ENCODE measurements at places on chromosomes 12 and 14.

- no peak for DNase-seq
Measured at GRCh38 chr12:40768125-40768864, 76.1 kb downstream of the CNTN1 start.

DNA sequence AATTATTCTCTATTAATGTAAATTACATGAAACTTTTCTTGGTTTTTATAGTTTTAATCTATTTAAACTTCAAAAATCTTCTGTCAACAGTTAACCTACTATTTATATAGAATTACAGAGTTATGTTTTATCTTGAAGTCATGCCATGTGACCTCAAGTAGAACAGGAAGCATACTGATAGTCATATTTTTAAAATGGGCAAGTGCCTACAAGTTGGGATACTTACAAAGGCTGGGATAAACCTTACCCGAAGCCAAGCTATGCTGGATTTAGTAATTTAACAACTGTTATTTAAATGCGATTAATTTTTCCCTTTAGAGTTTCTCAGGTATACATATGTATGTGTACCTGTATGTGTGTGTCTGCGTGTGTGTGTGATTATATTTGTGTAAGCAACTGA is 266.9 kb downstream of the RASSF9 start:
- DNase-seq: no peak

GRCh38 chr14:20624495-20625070 is 16.9 kb downstream of the OR6S1 start:
- DNase-seq: no peak

- no peak for DNase-seq
Measured at GRCh38 chr12:575129-575502, 88.1 kb downstream of the NINJ2 start.

DNA sequence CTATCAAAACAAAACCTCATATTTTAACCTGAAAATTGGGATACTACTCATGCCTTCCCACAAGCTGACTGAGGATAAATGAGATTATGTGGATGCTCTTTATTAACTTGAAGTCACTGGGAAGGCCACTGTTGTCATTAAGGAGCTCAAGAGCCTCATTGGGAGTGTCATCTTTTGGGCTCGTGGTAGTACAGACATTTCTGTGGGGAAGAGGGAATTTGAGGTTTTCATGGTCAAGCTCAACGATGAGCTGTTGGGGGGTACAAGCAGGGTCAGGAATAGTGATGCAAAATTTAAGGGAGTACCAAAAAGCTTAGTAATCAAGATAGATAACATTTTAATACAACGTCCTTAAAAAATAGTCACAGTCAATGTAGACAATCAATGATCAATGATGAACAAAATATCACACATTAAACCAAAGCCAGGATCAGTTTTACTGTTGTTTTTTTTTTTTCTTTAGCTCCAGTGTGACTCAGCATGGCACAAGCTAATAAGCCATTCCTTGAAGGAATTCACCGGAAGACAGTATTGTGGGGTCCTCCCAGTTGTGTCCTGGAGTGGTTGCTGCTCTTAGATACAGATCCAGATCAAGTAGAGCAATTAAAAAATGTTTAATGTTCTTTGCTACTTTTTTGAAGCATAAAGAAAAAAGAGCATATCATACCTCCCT is 130.9 kb downstream of the C12orf75 start:
- no peak for DNase-seq

DNA sequence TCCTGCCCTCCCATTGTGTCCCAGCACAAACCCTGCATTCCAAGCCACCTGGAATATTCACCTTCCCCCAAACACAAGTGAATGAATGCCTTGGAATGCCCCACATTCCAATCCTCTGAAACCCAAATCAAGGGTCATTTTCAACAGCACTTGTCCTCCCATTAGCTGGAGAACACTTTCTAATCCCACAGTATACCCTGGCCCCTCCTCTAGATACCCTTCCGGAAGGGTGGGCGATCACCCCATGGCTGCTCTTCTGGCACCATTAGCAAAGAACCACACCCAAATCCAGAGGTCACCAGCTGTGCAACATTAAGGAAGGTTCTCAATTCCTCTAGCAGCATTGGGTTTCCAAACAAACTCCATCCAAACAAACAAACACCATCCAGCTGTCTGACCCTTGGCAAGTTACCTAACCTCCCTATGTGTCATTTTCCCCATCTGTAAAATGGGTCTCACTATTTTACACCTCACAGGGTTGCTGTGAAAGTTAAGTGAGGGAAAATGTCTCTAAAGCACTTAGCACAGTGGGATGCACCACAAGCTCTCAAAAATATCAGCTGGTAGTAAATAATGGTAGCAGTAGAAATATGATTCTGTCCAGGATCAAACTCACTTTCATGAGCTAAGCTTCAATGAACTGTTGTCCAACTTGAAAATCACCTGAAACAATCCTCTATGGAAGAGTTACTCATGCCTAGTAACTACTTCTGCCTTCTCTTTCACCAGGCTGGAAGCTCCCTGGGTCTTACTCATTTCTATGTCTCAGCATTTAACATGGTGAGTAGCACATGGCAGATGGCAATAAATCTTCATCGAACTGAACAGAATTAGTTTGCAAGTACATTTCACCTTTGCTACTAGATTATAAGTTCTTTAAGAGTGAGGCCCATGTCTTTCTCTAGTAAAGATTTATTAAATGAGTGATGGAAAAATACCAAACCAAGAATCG is 5.3 kb downstream of the NUAK1 start:
- DNase-seq: no peak

DNA sequence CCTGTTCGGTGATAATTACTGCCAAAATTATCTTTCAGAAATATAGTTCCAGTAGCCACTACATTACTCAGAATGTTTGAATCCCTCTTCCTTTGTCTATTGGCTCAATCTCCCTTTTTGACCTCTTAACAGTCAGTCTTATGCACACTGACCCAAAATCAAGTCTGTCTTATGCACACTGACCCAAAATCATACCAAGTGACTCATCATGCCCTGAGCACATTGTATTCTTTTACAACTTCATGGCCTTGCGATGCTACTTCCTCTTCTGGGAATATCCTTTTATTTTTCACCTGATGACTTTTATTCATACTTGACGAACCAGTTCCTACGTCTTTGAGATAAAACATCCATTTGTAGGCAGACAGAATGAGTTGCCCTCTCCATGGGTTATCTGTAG is 182.3 kb downstream of the NPAS3 start:
- no peak for DNase-seq

DNA sequence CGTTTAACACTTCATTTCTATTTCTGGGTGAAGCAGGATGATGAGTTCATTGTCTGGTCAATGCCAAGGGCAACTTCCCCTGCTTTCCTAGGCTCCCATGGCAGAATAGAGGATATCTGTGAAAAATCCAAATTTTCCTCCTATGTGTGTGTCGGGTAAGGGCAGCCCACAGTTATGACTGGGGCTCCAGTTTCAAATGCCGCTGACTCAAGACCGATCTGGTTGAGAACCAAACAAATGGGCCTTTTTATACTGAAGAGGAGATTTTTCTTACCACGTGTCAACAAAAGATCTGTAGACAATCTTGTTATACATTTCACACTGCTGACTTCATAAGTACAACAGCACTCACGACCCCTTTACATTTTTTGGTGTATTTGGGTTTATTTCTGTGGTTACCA is 120.8 kb downstream of the CHST11 start:
- no peak for DNase-seq

DNA sequence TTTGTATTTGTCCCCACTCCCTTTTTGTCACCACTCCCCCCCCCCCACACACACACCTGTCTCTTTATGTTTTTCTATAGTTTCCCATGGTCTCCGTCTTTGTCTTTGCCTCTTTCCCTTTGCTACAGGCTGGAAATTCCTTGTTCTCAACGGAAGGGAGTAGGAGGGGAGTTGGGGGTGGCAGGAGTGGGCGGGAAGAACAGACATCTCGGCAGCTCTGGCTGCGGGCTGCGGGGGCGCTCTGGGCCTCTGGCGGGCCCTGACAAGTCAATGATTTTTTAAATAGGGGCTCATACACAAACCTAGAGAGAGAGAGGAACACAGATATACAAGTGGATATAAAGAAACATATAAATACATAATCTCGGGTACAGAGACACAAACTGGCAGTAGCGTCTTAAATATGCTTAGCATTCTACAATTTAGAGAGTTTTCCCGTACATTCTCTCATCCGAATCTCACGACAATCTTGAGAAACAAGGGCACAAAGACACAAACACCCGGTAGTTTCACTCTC is 2.4 kb upstream of the NAB2 start:
- DNase-seq: peak; percentile 50

- DNase-seq: peak; percentile 42
Measured at GRCh38 chr12:52221912-52222457, 11.1 kb upstream of the KRT7 start.

DNA sequence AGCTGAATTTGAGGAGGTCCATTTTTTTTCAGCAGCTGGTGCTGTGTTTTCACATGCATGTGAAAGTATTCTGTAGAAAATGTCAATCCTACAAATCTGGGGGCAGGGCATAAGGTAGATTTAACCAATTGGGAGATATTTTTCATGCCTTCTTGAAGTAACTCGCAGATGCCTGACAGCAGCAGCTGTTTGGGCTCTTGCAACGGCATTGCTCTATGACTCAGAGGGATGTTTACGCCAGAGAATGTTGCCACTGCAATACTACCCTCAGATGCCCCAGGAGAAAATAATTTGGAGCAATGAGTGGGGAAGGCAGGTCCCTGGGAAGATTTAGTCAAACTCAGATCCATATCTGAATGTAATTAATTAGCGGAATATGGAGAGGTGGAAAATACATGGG is 42.5 kb upstream of the MYBPC1 start:
- no peak for DNase-seq

GRCh38 chr12:112294793-112295192 is 87.4 kb downstream of the HECTD4 start:
- no peak for DNase-seq

- no peak for DNase-seq
Measured at GRCh38 chr12:62683776-62684569, 217.3 kb downstream of the MON2 start.

DNA sequence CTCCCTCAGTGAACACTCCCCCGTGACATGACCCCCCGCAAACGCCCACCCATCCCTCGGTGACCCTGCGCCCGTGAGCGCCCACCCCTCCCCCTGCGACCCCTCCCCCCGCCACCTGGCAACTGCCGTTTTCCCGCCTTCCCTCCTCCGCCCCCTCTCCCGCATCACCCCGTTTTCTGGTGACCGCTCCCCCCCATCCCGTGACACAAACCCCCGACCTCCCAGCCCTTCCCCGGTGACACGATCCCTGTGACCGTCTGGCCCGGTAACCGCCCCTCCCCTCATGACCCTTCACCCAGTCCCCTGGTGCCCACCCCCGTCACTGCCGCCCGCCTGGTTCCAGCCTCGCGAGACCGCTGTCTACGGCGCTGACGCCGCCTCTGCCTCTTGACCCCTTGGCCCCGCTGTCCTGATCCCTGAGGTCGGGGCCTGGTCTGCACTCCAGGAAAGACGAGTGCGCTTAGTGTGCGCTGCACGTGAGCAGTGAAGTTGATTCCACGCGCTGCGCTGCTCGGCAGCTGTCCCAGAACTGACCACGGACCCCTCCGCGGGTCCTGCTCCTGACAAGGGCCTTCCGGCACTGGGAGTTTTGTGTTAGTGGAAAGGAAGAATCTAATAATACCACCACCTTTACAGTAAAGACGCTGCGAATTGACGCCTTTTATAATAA is 59.4 kb downstream of the DDX51 start:
- peak; percentile 10 for DNase-seq

DNA sequence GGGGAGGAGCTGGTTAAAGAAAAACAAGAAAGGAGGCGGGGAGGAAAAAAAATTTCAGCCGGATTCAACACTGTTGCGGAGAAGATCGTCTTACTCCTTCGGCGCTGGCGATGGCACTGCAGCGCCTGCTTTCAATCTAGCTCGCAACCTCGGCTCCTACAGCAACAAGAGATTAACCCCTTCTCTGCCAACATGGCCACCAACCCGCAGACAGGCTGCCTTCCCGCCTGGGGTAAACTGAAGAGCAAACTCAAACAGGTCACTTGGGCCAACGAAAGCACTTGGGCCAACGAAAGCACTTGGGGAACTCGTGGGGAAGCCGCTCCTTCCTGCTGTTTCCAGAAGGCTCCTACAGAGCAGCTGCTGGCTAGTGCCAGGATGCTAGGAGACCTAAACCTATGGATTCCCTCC is 73.7 kb downstream of the CIT start:
- no peak for DNase-seq

- DNase-seq: no peak
Measured at GRCh38 chr12:1050059-1050707, 59.2 kb downstream of the ERC1 start.

- no peak for DNase-seq
Measured at GRCh38 chr14:69299286-69300035, 39.5 kb downstream of the GALNT16 start.

DNA sequence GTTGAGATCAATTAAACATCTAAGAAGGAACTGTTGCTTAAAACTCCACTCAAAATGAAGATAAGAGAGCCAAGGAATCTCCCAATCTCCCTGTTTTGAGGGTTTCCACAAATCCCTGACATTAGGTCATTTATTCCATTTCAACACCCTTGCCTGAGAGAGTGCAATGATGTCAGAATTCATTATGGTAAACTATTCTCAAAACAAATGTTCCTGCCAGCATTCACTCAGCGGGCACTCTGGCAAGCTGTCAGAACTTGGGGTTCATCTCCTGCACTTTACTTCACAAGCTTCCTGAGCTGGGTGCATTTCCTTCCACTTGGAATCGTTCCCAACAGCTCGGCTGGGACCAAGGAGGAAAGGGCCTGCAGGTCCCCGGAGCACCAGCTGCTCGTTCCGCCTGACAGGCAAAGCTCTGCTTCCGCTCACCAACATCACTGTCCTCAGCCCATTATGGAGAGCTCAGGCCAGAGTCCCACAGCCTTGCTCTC is 117.8 kb downstream of the TTC7B start:
- no peak for DNase-seq

DNA sequence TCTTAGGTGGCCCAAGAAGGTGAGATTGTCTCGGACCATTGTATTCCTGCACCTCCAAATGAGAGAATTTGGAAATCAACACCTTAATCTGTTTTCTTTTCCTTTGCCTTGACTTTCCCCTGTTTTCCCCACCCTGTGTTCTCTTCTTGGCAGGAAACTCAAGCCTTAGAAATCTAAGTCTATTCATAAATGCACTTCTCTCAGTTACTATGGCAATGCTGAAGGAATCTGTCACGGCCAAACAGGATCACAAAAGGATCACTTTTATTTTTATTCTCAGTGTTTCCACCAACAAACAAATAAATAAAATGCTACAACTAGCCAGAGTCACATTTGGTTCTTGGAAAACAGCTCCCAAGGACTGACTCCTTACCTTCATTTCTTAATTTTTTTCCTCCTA is 270.5 kb downstream of the BCAT1 start:
- DNase-seq: no peak
